ENCODE measurements at places on chromosomes 4 and X.

- DNase-seq: no peak
These were observed 20.3 kb downstream of the SMS start for GRCh38 chrX:21960569-21961541.

DNA sequence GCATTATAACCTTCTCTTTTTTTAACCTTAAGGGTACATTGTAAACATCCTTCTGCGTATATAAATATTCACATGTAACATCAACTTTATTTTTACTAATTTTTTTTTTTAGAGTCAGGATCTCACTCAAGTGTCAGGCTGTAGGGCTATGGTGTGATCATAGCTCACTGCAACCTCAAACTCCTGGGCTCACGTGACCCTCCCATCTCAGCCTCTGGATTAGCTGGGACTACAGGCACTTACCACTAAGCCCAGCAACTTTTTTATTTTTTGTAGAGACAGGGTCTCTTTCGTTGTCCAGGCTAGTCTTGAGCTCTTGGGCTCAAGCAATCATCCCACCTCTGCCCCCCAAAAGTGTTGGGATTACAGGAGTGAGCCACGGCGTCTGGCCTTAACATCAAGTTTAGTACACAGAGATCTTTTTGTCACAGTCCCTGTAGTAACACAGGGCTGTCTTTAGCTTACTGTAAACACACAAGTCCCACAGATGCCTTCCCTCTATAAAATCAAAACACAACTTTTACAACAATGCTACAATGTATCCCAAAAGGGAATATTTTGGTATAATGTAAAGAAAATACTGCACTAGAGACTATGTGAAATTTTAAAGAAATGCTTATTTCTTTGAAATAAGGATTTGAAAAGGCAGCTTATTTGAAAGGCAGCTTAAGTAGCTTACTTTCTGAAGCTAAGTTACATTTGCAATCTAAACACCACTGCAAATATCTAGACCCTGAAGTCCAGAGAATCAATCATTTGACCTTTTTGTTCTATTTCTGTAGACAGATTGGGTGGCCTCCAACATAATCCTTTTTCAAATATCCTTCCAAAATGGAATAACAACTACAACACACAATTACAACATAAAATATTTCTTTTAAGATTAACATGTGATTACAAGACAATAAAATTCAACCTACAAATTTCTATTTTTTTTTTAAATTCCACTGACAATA lies 116.0 kb downstream of the APBB2 start:
- DNase-seq: no peak

DNA sequence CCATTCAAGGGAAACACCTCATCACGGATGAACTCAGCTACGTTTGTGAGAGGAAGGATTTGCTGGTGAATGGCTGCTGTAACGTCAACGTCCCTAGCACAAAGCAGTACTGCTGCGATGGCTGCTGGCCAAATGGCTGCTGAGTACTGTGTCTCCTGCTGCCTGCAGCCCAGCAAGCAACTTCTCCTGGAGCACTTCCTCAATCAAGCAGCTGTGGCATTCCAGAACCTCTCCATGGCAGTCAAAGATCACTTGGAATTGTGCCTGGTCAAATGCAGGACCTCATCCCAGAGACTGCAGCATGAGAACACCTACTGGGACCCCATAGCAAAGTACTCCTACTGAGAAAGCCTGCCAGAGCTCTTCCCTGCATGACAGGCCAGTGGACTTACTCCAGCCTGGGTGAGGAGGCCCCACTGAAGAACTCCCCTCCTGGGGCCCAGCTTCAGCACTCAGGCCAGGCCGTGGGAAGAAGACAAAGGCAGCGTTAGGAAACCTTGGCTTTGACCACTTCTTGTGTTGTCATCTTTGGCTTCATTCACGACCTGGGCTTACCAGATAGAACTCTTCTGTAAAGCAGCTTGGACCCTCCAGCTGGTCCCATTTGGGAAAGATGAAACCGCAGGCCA lies 244.3 kb downstream of the RBMX2 start:
- DNase-seq: no peak

- DNase-seq: no peak
These were observed 101.4 kb downstream of the PPARGC1A start for GRCh38 chr4:23788460-23788859.

- no peak for DNase-seq
These were observed 146.1 kb downstream of the CBR4 start for GRCh38 chr4:168863719-168864647.

DNA sequence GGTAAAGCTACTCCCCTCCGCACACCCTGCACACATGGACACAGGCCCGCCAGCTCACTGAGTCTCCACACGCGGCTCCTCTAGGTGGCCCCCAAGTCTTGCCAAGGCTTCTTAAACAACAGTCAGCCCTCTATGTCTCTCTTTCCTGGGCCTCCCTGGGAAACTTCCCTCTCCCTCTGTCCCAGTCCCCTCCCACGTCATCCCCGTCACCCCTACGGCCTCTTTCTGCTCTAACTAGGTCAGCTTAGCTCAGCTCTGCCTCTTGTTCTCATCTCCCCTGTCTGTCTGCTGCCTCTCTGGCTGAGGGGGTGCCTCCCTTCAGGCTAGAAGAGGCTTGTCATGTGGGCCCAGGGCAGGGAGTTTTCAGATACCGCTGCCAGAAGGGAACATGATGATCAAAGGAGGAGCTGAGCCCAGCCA lies 38.8 kb downstream of the SEPTIN6 start:
- DNase-seq: no peak

Data from NCI-H1105 (cell line).